ENCODE measurements at places on chromosomes 6 and 20.

DNA sequence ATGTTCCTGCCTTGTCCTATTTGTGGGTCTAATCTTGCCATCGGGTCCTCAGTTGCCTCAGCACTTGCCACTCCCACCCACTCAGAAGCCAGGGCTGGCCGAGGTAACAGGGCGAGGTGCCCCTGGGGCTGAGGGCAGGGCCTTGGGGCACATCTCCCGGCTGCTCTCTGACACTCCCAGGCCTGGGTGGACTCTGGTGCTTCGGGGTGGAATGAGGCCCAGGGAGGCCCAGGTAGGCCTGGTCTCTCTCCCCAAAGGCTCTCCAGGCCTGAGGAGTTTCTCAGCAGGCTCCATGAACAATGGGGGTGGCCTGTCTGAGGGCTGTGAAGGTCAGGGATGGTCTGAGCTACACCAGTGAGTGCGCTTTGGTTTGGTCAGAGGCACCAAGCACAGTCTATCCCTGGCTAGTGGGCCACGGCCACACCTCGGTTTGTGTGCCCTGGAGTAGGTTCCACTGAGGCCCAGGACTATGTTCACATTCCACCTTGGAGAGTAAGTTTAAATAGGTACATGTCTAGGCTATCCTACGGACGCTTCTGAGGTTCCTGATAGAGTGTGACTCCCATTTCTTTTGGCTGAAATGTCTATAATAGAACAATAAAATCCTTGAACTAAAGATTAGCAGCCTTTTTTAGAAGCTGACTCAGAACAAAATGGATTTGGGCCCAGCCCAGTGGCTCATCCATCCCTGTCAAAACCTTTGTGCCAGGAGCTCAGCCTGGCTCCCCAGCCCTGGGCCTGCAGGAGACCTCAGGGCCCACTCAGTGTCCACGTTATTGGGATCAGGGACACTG is 78.8 kb downstream of the SLC24A3 start:
- DNase-seq: no peak

DNA sequence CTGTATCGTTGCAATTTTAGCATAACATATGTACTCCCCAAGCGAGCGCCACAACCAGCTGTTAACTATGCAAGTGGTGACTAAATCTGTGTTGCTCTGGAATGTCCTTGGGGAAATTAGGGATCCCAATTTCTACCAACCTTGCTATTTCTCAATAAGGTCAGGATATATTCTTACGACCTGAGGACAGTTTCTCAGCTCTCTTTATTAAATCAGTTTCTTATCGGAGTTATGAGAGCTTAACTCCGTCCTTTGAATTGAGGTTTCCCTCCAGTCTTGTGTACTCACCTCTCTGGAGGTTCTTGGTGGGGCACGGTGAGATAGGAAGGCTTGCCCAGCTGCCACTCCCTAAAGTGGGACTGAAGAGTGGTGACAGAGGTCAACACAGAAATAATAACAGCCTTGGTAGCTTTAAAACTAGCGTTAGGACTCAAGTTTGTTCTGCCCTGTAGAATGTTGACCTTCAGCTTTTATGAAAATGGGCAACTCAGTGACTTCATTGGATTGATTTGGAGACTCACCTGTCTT is 694 bp downstream of the MRPS18B start:
- no peak for DNase-seq

DNA sequence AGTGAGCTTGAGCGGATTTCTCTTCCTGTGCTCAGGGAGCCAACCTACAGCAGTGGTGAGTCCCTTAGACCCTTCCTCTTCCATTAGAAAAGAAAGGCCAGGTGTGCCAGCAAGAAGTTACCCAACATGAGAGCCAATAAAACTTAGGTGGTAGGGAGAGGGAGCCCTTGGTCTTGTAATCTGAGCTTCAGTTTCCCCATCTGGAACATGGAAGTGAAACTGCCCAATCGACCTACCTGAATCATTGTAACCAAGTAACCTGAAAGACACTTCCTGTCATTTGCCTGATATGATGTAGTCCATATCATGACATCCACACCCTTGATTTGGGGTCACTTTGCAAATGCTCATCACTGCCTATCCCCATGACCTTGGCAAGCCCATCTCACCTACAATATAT is 66.4 kb downstream of the MDGA1 start:
- DNase-seq: no peak

- DNase-seq: no peak
These were observed 9.7 kb upstream of the CCR6 start for GRCh38 chr6:167113047-167113754.

DNA sequence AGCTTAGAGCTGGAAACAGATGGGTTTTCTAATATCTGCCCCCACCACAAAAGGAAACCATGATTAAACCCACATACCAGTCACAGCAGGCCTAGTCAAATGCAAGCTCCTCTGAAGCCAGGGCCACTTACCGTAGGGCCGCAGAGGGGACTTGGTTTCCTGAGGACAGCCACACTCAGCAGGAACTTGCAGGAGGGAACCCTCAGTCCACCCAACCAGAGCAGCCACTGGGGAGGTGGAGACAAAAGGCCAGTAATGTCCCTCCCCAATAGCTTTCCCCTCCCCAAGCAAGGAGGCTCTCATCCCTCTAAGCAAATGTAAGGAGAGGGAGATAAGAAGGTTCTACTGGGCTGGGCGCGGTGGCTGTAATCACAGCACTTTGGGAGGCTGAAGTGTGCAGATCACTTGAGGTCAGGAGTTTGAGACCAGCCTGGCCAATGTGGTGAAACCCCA is 384.4 kb upstream of the JARID2 start:
- DNase-seq: peak; percentile 18

GRCh38 chr6:149130090-149130489 is 187.4 kb upstream of the TAB2 start:
- DNase-seq: no peak

DNA sequence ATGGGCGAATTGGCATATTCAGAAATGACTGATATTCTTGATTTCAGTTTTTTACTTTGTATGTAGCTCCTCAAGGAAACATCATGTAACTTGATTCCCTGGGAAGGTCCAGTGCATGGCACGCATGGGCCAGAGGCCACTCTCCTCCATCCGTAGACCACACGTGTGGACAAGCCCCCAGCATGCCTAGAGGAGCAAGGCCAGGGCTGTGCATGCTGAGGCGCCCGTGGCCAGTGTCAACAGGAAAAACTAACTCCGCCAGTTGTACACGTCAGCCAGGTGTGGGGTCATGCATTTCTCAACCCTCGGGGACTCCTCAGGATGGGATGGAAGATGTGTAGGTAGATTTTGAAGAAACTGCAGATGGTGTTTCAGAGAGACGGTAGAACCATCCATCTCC is 37.8 kb upstream of the CD93 start:
- no peak for DNase-seq

DNA sequence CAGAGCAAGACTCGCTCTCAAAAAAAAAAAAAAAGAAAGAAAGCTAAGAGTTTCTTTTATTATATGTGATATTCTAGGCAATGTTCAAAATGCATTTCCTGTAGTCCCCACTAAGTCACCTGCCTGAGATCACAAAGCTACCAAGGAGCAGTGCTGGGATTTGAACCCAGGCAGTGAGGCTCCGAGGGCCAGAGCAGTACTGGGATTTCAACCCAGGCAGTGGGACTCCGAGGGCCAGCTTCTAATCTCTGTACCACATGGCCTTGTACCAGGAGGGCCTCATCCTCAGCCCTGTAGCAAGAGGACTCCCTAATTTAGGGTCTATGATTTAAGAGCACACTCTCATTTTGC is 39.7 kb downstream of the ZMYND8 start:
- DNase-seq: no peak

DNA sequence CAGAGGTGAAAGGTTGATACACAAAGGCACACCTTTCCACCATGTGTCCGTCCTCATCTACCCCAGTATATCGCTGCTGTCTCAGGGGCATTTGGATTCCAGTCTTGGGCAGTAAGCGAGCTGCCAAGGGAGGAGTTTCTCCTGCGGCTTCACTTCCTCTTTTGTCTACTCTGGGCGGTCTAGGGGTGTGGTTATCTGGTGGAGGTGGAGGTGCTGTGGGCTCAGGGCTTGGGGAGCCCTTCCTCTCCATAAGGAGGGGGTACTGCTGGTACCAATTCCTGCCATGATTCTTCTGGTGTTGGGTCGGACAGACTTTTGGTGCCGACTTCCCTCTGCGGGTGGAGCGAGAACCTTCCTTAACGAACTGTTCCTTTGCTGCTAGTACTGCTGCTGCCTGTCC is 31.9 kb upstream of the FABP7 start:
- no peak for DNase-seq

DNA sequence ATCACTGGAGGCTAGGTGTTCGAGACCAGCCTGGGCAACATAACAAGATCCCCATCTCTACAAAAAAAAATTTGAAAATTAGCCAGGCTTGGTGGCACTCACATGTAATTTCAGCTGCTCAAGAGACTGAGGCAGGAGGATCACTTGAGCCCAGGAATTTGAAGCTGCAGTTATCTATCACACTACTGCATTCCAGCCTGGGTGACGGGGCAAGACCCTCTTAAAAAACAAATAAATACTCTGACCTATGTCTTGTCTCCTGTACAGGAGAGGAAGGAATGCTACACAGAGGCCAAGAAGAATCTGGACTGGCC is 25.8 kb downstream of the COX4I2 start:
- DNase-seq: no peak

GRCh38 chr6:159427771-159428170 is 258.6 kb downstream of the FNDC1 start:
- DNase-seq: no peak

DNA sequence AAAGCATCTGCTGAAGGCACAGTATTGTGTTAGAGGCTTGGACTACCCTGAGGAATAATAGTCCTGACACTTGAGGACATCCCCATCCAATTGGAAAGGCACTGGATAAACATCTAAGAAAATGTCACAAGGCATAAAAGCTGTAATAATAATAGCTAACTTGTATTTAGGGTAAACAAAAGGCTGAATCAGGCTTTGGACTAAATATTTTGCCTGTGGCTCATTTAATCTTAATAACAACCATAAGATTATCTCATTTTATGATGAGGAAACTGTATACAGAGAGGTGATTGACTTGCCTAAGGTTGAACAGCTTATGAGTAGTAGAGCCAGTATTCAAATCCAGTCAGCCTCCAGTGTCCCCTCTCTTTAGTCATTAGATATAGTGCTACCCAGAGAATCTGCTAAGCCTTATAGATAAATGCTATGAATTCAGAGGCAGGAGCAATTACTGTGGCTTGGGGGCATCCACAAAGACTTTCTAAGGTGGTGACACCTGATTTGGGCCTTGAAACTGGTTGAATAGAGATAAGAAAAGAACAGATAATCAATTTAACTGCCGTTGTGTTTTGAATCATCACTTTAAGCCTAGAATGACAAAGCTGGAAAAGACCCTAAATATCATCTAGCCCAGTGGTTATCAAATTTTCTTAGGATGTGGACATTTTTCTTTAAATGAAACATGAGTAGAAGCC is 7.5 kb upstream of the ZSWIM1 start:
- no peak for DNase-seq

- no peak for DNase-seq
These were observed 9.2 kb downstream of the ENTPD6 start for GRCh38 chr20:25204550-25205276.

GRCh38 chr6:109453594-109454495 is 1.7 kb downstream of the MICAL1 start:
- no peak for DNase-seq

DNA sequence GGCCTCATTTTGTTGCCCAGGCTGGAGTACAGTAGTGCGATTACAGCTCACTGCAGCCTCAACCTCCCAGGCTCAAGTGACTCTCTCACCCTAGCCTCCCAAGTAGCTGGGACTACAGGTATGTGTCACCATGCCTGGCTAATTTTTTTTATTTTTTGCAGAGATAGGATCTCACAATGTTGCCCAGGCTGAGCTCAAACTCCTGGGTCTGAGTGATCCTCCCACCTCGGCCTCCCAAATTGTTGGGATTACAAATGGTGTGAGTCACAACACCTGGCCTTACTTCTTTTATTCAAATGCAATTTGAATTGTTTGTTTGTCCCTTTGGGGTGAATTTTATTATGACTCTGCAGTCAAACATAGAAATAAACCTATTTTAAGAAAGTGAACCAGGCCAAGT is 131.7 kb upstream of the SLC22A16 start:
- DNase-seq: no peak

DNA sequence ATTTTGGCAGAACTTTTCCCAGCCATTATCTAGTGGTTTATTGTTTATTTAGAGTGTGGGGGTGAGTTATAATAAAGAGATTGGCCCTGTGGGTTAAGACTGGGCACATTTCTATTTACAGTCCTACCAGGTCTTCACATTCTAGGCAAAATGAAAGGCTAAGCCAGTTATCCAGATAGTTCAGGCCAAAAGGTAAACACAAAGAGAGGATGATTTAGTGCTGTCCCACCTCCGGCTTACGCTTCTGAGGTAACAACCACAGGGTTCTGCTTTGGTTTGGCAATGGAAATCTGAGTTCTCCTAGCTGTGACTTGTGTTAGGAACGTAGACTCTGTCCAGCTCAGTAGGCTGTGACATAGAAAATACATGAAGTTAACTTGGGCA is 50.3 kb upstream of the PTPRK start:
- no peak for DNase-seq

DNA sequence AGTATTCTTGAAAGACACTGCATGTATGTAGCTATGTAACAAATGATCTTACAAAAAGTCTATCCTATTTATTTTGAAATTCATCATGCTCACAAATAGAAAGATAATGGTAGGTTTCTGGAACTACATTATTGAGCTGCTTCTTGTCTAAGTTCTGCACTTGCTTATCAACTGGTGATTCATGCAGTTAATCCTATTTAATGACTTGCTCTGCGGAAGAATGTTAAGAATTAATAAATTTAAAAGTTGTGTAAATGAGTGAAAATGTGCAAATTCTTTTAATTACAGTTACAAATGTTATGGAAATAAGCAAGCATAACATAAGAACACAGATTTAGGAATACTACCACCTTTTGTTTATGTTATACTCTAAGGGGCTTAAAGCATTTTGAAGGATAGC is 67.1 kb upstream of the MCM9 start:
- DNase-seq: no peak

GRCh38 chr20:35344354-35344837 is 52.2 kb upstream of the FAM83C start:
- no peak for DNase-seq

- no peak for DNase-seq
These were observed 282.2 kb downstream of the PTPRK start for GRCh38 chr6:128238225-128238624.

GRCh38 chr6:111185954-111186353 is 98.7 kb downstream of the SLC16A10 start:
- no peak for DNase-seq

DNA sequence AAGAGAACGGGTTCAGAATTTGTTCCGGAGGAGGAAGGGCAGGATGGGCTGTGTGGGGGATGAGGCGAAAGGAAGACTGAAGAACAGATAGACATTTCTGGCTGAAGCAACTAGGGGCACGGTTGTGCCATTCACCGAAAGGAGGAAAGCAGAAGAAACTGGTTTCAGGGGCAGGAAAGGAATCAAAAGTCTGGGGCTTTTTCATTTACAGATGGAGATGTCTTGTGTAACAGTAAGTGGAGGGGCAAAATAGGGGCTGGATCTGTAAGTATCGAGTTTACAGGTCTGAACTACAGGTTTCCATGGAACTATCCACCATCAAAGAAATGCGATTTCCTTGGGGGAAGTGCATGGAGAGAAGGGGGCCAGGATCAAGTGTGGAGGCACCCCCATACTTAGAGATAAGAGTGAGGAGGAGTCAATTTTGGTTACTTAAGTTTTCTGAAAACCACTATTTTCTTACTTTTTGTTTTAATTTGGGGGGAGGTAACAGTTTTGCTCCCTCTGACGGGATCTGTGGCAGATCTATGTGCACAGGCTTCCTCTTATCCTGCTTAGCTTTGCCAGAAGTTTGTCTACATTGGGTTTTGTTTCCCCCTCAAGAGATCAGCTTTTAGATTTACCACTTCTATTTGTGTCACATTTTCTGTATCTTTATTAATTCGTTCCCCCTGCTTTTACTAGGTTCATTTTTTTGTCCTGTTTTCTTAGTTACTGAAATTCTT is 120.1 kb downstream of the SLC23A2 start:
- no peak for DNase-seq
